ENCODE measurements at places on chromosomes 5 and 9.

GRCh38 chr9:82192211-82192610 lies 203.6 kb downstream of the SPATA31D1 start:
- no peak for DNase-seq

- peak; percentile 15 for DNase-seq
Measured at GRCh38 chr9:136512651-136513071, 29.8 kb upstream of the SEC16A start.

DNA sequence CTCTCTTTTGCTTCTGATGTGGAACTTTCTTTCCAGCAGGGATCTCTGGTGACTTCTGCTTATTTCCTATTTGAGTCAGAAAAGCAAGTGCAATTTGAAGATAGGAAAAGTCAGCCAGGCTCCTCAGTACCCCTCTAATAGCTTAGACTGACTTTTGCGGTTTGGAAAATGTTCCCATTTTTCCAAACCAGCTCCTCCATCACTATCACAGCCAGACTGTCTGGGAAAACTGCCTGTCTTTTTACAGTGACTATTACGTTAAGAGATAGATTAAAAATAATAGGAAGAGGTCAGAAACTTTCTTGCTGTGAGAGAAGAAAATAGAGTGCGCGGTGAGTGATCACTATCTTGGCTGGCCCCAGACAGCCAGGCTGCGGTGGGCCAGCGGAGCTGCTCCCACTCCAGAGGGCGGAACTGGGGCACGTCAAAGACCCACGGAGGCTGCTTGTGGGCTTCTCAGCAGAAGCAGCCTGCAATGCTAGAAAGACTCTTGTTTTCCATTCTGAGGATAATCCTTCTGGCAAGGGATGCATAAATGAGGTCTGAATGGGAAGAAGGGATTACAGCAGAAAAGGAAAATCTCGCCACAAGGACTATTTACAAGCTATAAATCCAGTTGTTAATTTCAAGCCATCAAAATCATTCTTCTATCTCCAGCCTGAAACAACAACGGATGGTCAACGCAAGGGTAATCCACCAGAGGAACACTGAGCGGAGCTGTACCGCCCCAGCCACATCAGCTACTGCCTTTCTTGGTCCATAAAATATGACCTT lies 151.0 kb upstream of the MSX2 start:
- no peak for DNase-seq

DNA sequence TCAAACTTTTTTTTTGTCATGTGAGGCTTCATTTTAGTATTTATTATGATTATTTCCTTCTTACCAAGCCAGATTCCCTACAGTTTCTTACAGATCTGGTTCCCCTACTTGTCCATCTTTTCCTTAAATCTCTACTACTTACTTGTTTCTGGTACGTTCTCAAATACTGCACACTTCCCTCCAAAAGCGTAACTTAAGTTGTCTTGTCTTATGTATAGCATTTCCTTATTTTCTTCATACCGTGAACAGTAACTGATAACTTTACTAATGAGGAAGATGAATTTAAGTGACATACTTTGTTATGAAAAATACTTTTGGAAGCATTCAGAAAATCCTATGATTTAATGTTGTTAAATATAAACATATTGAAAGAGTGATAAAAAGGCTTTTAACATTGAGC lies 67.3 kb downstream of the PARP8 start:
- no peak for DNase-seq

DNA sequence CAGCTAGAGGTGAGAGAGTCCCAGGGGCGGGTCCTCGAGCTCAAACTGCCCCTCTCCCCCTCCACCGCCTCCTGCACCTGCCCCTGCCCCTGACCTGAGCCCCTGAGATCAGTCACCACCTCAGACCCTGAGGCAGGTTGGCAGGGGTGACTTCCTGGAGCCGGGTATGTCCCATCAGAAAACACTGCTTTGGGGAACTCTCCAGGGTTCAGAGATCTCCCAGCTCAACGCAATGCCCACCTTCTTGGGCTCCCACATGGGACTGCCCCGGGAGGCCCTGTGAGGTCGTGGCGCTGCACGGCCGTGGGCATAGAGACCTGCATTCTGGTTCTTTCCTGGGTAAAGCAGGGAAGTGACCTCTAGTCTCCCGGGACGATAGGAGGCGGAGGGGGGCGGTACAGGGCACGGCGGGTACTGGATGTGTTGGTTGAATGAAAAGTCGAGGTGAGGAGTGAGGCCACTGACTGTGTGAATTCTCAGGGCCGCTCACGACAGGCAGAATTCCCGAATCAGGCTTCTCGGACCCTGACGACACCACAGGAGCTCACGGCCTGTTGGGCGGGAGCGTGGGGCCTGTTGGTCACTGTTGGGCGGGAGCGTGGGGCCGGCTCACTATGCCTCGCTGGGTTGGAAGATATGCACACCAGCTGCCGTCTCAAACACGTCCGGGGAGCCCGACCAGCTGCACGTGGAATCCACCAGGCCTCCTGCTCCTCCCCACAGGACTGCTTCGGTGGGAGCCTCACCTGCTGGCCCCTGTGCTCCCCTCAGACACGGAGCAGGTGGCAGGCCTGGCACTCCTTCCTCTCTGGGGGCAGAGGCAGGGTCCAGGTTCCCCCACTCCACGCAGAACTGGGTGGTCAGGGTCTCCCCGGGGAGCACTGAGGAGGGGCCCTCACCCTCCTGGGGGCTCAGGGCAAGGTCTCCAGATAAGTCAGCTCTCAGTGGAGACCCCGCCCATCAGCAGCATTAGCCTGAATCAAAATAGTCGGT lies 178.0 kb upstream of the PPP1R26 start:
- DNase-seq: no peak

GRCh38 chr5:19910136-19910535 lies 77.9 kb downstream of the CDH18 start:
- DNase-seq: no peak

DNA sequence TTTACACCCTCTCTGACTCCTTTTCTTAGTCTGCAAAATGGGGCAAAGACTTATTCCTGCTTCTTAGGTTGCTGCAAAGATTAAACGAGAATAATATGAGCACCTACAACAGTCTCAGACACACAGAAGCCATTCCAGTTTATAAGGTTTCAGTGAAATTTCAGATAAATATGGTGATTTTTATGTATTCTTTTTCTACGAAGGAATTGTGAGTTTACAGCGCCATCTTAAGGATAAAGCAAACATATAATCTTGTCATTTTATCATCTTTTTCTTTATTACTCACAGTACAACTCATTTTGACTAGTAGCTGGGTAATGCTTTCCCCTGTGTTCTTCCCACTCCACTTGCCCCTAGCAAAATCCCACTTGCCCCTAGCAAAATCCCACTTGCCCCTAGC lies 29.2 kb upstream of the SMC5 start:
- DNase-seq: no peak

DNA sequence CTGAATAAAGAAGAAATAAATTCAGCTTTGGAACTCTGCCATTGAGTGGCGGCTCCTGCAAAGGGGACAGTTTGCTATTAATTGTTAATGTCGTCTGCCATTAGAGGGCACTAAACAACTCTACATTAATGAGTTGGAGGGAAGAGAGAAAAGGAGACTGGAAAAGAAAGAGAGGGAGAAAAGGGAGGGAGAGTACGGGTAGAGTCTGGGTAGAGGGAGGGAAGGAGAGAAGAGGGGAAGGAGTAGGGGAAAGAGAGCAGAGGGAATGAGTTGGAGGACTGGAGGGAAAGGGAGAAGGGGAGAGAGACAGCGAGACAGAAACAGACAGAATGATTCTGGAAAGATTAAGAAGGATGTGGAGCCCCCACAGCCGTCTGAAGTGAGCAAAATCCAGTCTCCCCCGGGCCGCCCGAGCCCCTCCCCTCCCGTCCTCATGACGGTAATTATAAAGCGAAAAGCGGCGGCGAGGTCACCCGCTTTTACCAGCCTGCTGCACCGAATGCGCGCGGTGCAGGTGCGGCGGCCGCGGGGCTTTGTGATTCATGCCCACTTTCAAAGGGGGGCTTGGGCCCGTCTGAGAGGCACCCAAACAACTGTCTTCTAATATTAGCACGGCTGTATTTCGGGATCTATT lies 1.9 kb upstream of the FST start:
- no peak for DNase-seq

DNA sequence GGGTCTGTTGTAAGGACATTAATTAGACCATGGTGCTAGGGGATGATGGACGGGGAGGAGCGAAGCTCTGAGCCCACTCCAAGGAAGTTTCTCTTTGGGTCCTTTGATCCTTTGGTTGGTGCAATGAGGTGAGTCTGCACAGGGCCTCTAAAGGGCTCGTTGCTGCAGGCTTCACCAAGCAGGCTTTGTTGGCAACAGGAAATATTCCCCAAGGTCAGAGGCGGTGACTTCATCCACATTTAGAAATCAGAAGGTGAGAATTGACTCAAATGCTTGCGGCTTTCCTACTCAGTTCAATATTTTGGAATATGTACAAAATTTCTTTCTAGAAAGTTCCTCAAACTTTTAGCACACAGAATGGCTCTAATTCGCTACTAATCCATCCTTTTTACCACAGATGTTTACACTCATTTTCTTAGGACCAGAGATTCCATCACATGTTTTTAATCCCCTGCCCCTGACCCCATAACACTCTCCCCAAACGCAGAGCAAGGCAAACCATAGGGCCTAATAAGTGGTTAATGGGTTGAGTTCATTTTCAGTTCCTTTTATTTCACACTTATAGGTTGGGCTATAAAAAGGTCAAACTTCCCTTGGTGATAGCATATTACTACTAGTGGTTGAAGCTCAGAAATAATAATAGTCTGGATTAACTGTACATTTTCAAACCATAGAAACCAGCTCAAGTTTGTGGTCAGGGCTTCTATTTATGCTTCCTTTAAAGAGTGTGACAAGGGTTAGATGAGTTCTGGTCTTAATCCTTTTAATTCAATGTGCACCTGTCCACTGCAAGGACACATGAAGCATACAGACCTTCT lies 37.3 kb upstream of the TMEM252 start:
- no peak for DNase-seq

GRCh38 chr9:97601228-97601898 lies 31.8 kb downstream of the TSTD2 start:
- no peak for DNase-seq

DNA sequence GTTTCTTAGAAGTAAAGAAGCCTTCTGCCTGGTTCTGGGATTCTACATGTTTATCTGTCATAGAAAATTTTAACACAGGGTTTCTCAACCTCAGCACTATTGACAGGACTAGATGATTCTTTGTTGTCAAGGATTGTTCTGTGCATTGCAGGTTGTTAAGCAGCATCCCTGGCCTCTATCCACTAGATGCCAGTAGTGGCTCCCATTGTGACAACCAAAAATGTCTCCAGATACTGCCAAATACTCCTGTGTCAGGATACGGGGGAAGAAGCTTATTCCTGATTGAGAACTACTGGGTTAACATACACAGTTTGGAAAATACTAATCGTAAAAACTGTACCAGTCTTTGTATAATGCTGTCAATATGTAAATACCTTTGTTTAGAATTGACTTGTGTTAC lies 167.1 kb downstream of the NIPBL start:
- no peak for DNase-seq

DNA sequence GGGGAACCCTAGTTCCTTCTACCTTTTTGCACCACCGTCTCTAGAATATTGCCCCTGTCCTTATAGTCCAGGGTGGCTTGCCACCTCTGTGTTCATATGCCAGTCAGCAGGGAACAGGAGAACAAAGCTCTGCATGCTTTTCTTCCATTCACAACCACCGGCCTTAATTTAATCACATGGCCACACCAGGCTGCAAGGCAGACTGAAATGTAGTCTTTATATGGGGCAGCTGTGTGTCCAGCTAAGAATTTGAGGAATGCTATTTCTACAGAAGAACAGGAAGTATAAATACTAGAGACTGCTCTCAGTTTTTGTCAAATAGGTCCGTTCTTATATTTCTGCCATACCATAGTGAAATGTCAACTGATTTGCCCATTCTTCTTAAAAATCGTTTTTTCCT lies 5.8 kb downstream of the C5orf22 start:
- DNase-seq: no peak

DNA sequence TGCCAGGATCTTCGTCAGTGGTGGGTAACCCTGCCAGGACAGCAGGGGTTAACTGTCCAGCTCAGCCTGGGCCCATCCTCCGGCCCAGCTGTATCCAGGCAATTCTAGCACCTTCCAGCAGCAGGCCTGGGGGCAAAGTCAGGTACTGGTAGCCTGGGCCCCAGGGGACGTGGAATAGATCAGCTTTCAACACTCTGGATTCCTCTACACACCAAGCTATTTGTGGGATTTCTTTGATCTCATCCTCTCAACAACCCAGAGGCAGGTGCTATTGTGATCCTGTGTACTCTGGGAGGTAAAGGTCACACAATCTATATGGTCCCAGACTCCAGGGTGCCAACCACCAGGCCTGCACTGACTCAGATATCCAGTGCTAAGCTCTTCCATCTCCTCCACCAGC lies 8.7 kb upstream of the SPOUT1 start:
- no peak for DNase-seq

- no peak for DNase-seq
Measured at GRCh38 chr9:89352874-89353649, 34.8 kb downstream of the SECISBP2 start.

DNA sequence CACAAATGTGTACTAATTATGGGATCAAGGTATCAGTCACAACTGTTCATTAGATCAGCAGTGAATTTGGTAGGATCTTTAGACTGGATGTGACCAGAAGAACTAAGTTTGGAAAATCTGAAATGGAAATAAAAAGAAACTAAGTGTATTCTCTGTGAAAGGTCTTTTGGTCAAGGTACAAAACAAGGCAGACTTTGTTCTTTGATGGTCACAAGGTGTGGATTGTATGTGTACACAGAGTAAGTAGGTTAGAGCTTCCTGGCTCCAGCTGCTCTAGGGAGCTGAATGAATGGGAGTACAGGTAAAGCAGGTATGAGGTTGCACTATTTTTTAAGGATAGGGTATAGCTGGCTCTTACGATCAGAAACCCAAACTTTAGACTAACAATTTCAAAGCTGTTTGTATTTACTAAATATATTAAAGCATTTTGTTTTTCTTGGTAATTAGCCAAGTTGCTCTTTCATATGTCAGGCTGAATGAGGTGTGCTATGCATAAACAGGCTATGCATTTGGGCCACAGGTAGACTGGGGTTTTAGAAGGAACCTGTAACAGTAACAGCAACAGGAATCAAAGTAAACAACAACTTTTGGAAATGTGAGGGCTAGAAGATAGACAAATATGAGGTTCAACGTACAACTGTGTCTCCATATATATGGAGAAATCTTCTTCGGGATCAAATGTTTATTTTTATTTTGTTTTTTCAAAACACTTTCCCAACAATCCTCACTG lies 32.5 kb downstream of the FAM169A start:
- no peak for DNase-seq

DNA sequence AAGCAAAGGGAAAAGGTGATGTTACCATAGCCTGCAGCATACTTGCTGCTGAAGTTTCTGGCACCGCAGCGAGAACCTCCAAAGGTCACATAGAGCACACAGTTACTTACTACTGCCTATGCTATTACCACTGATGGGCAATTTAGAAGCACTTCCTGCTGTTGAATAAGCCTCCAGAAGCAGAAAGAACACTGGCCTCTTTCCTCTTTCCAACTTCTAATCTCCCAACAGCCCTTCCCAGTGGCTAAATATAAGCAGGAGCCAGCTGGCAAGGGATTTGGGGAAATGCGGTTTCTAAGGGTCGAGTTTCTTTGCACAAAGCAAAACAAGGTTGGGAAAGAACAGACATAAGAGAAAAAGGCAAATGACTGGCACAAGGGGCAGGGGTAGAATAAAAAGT lies 669.2 kb upstream of the ACO1 start:
- DNase-seq: no peak

GRCh38 chr5:52748590-52748989 lies 39.1 kb upstream of the ITGA1 start:
- DNase-seq: no peak
